Motor neuron (in vitro differentiated cells): ENCODE measurements at places on chromosomes 16 and 17.
A peak's percentile ranks its signal among the peaks of the same experiment; 100 is the strongest.

DNA sequence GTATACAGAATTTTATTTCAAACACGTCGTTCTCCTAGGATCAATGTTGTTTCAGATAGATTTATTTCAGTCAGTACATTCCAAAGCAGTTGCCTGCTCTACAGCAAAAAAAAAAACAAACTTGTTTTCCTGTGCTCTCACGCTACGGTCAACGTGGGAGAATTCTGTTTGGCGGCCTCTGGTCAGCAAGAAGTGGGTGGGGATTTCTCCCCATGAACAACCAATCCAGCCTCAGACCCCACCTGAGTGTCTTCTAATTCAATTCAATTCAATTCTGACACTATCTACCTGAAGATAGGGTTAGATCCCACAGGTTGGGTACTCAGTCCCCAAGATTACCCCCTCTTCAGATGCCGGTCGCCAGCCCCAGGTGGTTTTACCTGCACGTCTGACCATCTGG lies 22.1 kb downstream of the C17orf58 start:
- ATAC-seq = no peak

- no peak for ATAC-seq
Measured at GRCh38 chr17:50052241-50052796, 3.6 kb upstream of the ITGA3 start.

DNA sequence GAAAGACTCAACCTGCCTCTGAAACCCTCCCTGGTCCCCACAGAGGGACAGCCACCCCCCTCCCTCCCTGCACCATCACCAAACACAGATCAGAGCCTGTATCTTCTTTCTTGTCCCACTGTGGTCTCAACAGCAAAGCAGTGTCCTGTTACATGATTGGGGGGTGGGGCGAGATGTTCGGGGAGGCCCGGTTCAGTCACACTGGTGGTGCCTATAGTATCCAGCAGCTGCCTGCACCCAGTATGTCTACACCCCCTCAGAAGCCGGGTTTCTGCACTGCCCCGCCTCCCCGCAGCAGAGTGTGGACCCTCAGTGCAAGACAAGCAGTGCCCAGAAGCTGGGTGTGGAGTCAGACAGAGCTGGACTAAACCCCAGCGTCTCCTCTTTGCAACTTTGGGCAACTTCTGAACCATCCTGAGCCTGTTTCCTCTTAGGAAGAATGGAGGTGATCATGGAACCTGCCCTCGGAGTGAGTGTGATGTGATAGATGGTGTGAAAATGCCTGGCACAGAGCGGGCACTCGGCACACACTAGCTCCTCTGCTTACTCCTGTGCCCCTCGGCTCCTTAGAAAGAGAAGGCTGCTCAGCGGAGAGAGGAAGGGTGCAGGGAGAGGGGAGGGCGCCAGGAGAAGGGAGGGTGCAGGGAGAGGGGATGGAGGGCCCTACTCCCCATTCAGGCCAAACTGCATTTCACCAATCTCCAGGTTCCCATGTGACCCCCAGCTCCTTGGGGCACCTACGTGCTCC lies 84.0 kb upstream of the TNRC6C start:
- no peak for ATAC-seq

GRCh38 chr17:382644-383533 lies 30.3 kb upstream of the RPH3AL start:
- peak; percentile 80 for ATAC-seq

DNA sequence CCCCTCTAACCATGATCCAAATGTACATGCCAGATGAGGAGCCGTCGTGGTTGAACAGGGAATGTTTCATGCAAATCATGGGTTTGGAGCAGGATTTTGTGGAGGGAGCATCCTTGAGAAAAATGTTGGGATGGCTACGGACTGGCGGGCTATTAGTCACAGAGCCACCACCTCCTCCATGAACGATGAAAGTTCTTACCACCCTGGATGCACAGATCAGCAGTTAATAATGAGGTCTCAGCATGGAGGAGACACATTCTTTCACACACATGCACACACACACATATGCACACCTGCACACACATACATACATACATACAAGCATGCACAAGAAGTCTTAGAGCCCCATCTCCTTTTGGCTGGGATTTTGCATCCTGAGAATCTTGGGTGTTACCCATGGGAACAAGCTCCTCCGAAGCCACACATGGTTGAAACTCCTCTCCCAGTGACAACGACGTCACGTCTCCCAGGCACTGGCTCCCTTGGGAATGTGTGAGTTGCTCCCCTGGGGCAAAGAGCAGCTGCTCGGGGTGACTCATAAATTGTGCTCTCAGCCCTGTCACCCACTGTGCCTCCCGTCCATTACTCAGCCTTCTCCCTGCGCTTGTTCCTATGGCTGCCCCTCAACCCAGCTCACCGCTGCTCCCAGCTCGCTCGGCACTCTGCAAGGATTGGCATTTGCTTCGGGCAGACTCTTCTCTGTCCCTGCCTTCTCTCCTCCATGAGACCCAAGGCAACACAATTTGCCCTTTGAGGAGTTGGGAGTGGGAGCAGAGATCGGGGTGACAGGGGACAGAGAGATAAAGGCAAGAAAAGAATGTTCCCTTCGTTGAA lies 344.6 kb downstream of the SOX9 start:
- peak; percentile 96 for ATAC-seq

DNA sequence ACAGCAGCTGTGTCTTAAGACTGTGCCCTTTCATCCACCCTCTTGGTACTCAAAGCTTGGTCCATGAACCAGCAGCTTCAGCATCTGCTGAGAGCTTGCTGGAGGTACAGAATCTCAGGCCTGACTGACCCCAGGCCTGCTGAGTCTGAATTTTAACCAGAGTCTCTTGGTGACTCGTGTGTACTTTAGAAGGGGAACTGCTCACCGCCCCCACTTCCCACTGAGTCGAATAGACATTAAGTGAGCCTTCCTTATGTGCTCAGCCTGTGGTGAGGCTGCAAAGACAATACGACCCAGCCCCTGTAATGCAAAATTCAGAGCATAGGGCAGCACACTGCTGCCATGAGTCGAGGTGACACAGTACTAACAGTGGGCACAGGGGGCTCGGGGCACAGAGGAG lies 662.8 kb downstream of the WWOX start:
- ATAC-seq = no peak

GRCh38 chr17:73936908-73937627 lies 266.4 kb upstream of the RPL38 start:
- ATAC-seq = no peak

GRCh38 chr17:77563439-77564102 lies 394.9 kb upstream of the TNRC6C start:
- no peak for ATAC-seq

DNA sequence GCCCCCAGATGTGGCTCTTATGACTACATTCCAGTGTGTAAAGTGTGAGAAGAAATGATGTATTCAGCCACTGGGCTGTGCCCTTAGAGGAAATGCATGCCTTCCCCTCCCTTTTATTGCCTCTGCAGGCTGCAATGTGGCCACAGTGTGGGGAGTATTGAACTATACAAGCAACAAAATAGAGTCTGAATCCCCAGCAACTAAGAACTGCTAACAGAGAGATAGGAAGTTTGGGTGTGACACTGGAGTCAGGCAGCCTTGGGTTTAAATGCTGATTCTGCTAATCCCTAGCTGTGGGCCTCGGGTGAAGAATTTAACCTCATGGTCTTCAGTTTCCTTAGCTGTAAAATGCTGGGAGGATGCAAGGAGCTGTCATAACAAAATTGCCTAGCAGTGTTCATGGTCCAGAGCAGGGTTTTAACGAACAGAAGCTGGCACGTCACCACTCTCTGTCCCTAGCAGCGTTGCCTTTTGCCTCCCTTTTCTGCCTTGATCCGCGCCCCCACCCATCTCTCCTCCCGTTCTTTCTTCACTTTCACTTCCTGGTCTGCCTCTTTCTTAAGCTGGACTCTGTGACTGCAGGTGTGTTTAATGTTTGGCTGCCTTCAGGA lies 50.3 kb downstream of the KPNA2 start:
- ATAC-seq = no peak

- no peak for ATAC-seq
Measured at GRCh38 chr17:52207796-52208195, 49.3 kb upstream of the CA10 start.

DNA sequence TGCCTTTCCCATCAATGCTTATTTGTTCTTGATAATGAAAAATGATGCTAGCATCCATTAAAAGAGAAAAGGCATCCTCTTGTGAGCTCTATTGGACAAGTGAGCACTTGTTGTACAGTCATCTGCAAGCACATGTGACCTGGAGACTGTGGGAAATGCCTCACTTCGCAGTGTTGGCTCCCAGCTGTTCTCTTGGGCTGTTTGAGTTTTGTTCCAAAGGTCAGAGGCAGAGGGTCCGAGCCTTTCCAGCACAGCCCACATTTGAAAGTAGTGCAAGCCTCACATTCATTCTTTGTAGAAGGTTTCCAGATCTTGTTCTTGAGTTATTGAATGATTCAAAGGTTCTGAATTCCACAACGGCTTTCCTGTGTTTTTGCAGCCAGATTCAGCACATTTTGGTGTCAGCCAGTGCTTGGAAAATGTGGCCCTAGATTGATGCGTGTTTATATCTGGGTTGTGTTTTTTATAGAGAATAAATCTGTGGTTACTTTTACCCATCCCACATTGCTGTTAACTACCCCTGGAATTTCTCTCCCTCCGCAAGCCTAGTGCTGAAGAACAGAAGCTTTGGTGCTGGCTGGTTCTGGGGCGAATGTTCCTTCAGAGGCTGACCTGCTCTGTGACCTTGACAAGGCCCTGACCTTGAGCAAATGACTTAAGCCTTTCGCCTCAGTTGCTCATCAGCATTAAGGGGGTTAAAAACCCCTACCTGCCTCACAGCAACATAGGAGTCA lies 49.8 kb downstream of the CDH1 start:
- peak; percentile 95 for ATAC-seq

DNA sequence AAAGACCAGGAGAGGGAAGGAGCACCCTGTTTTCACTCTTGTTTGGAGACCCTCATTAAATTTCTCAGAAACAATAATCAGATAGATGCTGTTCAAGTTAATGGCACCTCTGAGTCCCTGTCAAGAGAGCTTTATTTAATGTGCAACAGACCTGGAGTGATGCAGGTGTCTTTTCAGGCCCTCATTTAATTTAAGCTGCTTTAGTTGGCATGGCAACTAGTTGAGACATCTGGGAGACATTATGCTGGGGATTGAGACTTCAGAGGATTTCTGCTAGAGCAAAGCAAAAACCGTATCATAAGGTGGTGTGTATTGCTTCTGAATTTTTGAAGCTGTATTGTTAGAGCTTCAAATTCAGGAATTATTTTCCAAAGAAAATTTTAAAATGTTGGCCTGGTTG lies 108.5 kb downstream of the NLK start:
- ATAC-seq = no peak

GRCh38 chr17:44283344-44284023 lies 15.5 kb upstream of the SLC4A1 start:
- no peak for ATAC-seq

GRCh38 chr16:11126399-11127054 lies 129.5 kb downstream of the SOCS1 start:
- no peak for ATAC-seq

DNA sequence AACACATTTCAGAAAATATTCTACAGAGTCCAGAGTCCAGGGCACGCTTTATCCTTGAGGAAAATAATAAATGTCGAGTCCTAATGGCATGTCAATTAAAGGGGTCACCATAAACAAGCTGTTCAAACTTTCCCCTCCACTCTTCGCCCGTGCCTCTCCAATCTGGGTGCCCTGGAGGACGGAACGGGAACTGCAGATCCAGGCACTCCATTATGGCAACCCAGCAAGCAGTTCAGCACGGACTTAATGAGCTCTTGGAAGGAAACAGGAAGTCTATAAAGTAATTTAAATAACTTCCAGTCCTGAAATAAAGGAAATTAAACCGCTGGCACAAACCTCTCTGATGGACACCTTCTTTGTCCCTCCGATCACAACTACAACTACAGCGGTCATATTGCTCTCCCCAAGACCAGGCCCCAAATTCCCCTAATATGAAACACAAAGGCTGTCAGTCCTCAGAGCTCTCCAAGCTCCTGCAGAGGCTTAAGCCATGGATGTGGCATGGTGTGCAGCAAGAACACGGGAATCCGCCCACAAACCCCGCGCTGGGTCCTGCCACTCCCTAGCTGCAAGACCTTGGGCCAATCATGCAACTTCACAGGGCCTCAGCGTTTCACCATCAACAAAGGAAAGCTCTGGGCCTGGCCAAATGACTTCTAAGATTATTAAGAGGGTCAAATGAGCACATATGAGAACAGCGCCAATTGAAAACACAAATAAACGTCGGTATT lies 52.6 kb downstream of the ZFHX3 start:
- no peak for ATAC-seq

DNA sequence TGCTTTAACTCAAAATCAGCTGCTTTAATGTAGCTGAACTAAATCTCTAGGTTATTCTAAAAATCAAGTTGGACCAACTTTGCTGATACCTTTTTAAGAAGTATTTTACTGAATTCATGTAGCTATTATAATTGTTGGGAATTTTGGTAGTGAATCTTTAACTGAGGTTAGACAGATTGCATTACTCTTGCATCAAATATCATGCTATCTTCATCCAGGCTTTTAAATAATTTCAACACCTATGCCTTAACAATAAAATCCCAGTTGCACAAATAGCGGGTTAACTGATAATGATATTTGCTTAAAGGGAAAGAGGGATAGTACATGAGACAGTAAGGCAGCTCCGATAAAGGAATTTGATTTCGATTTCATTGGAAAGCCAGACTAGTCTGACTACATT lies 241.3 kb upstream of the TBX2 start:
- ATAC-seq = no peak

- ATAC-seq = no peak
Measured at GRCh38 chr16:4664538-4665418, 28.6 kb upstream of the NUDT16L1 start.

GRCh38 chr17:57849163-57849873 lies 526 bp downstream of the MRPS23 start:
- no peak for ATAC-seq

GRCh38 chr17:2092253-2092652 lies 37.4 kb downstream of the HIC1 start:
- ATAC-seq = no peak

- ATAC-seq = peak; percentile 95
Measured at GRCh38 chr17:19744922-19745757, 3.0 kb downstream of the ALDH3A1 start.

- no peak for ATAC-seq
Measured at GRCh38 chr16:67766291-67766690, 40.1 kb downstream of the RANBP10 start.

GRCh38 chr17:40598619-40599467 lies 33.6 kb upstream of the CCR7 start:
- no peak for ATAC-seq

DNA sequence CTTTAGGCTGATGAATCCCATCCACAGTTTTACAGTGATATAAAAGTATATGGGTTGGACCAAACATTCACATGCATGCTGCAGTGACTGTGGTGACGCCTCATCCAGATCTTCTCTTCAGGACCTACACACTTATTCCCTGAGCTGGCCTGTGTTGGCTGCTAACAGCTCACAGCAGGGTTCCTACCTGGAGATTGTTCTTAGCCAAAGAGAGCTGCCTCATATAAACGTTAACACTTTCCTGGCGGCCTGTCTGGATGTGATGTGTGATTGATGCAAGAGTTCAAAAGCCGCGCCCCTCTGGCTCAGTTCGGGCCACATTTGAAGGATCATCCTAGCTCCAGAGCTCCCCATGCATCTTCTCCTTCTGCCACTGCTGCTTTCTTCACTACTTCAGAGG lies 93.0 kb upstream of the NETO2 start:
- no peak for ATAC-seq

- ATAC-seq = no peak
Measured at GRCh38 chr17:76153202-76153601, 12.2 kb upstream of the FOXJ1 start.

GRCh38 chr16:72051818-72052217 lies 2.5 kb upstream of the HP start:
- no peak for ATAC-seq

- ATAC-seq = no peak
Measured at GRCh38 chr17:56810343-56810742, 23.4 kb downstream of the C17orf67 start.

- no peak for ATAC-seq
Measured at GRCh38 chr16:11456741-11457140, 111.5 kb downstream of the RMI2 start.
